ENCODE measurements at places on chromosomes 7 and 10.
A peak's percentile ranks its signal among the peaks of the same experiment; 100 is the strongest.

DNA sequence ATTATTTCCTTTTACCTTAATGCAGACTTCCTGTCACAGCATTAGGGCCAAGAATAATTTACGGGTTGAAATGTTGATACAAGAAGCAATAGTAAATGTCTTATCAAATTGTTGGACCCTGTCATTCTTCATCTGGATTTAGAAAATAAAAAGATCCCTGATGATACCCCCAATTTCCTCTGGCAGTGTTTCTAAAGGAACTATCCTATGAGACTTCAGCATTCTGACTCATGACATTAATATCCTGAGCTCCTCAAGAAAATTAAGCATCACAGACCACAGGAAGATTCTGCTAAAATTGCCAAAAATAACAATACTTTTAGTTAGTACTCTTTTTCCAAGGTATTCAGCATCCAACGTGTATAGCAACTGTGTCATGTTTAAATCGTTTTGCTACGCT, 490.5 kb upstream of the ANKRD30A start:
- DNase-seq, result no peak

GRCh38 chr7:128390871-128391565, 18.8 kb downstream of the IMPDH1 start:
- DNase-seq, result no peak

DNA sequence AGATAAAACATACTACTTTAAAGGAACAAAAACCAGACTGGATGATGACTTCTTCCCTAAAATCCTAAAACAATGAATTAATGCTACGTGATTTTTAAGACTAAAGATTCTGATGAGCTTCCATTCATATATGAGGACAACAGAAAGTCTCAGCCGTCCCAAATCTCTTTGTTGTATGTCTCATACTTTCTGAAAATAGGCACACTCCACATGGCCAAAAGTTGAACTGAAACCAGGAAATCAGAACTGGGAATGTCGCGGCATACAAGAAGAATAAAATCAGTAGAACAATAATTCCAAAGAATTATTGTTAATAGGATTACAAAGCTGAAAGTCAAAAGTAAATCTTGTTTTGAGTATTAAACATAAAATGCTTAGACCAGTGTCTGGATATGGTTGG, 195.4 kb upstream of the GHITM start:
- no peak for DNase-seq

GRCh38 chr10:11168423-11169090, 150.9 kb downstream of the CELF2 start:
- DNase-seq, result no peak

- DNase-seq, result no peak
Observed at GRCh38 chr7:36760856-36761762, 36.8 kb upstream of the AOAH start.

DNA sequence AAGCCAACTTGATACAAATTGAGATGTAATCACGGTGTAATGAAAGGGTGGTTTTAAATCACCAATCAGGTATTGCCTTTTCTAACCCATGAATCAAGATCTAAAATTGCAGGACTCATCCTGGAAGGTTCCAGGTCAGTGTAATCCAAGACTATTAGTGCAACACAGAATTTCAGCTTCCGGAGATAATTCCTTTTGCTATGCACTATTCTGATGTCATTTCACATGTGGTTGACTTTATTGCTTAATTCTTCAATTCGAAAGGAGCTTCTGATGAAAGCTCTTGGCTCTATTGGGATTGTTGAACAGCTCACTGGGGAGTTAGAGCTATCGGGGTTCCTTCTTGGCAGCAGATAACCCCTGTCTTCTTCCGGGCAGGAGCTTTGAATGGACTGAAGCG, 147.4 kb upstream of the INSYN2A start:
- no peak for DNase-seq

DNA sequence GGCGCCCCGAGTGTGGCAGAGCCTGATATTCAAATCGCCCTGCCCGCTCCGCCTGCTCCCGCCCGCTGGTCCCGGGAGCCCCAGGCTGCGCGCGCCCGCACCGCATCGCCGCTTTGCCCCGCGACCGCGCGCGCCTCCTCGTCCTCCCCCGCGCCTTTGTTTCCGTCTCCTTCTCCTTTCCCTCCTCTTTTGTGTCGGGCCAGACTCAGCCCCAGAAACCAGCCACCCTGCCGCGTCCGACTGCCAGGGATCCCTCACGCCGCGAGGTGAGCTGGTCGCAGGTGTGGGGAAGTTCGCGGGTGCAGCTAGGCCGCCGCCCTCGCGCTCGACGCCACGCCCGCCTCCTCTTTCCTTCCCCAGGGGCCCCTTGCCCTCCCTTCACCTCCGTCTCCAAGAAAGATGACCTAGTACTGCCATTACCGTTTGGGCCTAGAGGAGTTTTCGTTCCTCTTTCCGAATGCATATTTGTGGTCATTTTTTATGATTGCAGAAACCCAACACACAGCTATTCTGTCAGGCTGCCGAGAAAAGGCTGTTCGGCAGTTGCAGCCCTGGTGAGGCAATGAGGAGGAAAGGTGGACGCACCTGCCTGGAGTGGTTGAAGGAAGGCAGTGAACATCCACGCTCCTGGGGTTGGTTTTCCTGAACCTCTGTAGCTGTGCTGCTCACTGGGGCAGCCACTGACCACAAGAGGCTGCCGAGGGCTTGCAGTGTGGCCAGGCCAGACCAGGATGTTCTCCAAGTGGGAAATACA, 107.3 kb downstream of the SNX10 start:
- peak; percentile 68 for DNase-seq

- no peak for DNase-seq
Observed at GRCh38 chr7:73809467-73809951, 21.3 kb upstream of the CLDN4 start.

DNA sequence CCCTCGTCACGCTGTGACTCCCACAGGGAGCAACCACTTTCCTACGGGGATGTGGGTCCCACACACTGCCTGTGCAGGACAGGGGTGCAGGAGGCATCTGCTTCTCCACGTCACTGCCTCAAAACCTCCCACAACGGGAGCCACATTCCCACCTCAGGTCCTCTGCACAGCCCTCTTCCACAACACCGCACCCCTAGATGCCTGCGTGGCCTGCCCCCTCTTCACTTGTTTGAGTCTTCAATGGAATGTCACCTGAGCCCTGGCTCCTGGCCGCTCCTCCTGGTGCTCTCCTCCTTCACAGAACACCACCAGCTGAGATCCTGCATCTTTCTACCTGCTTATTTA, 73.6 kb downstream of the MAD1L1 start:
- DNase-seq, result no peak

DNA sequence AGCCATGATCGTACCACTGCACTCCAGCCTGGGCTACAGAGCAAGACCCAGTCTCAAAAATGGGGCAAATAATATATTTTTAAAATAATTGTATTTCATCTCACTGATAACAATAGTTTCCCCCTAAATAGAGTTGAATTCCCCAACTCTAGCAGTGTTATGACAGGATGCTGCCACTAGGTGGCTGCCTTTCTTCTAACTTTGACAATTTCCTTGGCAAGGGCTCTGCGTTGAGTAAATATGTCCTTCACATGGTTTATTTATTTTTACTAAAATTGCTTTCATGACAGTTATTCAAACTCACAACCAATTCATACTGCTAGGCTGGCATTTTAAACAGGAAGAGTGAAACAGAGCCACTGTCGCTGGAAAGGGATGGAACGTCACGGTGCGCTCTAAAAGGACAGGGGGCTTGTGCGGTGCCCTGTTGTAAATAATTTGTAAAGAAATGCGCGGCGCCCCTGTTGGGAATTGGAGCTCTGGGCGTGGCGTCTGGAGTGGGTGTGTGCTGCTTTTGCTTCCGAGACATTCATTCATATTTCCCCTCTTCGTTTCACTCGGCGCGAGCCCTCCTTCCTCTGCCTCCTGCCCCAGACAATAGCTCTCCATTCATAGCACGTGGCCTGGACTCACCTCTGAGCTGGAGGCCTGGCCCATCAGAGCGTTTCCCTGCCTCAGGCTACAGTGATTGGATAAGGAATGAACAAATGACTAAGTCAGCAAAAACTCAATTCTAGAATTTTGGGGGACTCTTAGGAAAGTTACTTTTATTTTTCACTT, 20.5 kb upstream of the PITRM1 start:
- DNase-seq, result no peak

All from nucleus accumbens (tissue), 56 donors.